ENCODE measurements at places on chromosomes 11 and 22.

DNA sequence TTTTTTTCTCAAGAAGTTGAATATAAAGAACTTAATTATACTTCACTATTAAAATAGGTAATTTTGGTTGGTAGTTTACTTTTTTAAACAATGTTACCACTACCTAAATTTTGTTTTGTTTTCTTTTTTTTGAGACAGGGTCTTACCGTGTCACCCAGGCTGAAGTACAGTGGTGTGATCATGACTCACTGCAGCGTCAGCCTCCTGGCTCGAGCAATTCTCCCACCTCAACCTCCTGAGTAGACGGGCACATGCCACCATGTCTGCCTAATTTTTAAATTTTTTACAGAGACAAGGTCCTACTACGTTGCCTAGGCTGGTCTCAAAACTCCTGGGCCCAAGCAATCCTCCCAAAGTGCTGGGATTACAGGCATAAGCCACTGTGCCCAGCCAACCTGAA is 17.6 kb downstream of the SPCS2 start:
- DNase-seq = no peak
- no peak overlapping the region for H3K27ac ChIP-seq
- H3K4me3 ChIP-seq = no peak overlapping the region
- peaks cover 17% of the 10 kb centered on the region for H3K36me3 ChIP-seq

DNA sequence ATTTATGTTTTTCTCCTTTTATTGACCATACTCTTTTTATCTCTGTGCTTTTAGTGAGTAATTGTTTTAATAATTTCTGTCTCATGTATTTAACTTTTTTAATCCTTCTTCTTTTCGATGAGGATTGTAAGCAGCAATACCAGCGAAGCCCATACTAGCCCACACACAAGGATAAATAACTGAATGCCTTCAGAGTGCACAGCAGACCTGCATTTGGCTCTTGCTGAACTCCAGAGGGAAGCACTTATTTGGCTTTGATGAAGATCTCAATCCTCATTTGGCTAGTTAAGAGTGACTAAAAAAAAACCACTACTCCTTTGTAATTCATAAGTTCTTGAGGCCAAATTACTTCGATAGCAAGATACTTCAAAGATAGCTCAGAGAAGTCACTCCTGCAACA is 293.3 kb downstream of the METTL15 start:
- no peak for DNase-seq
- H3K36me3 ChIP-seq = no peaks in the 10 kb centered on the region
- H3K27me3 ChIP-seq = no peaks in the 10 kb centered on the region
- H3K4me3 ChIP-seq = no peak overlapping the region
- no peaks in the 10 kb centered on the region for H3K4me1 ChIP-seq
- no peak overlapping the region for H3K27ac ChIP-seq

DNA sequence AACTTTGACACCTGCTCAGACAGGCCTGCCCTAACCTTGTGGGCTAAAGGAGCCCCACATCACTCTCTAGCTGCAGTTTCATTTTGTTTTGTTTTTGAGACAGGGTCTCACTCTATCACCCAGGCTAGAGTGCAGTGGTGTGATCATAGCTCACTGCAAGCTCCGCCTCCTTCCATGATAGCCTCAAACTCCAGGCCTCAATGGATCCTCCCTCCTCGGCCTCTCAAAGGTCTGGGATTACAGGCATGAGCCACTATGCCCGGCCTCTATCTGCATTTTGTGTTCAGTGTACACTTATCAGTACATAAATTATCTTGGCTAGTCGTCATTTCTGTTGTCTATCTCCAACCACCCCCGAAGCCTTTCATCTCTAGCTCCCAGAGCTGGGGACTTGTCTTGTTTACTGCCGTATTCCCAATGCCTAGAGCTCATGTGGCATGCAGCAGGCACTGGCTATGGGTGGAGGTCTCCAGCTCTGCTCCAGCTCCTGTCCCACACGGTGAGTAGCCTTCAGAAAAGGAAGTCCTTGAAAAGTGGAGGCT is 22.1 kb upstream of the PEX26 start:
- H3K4me1 ChIP-seq = no peaks in the 10 kb centered on the region
- no peak overlapping the region for H3K27ac ChIP-seq
- H3K4me3 ChIP-seq = no peak overlapping the region
- DNase-seq = no peak

DNA sequence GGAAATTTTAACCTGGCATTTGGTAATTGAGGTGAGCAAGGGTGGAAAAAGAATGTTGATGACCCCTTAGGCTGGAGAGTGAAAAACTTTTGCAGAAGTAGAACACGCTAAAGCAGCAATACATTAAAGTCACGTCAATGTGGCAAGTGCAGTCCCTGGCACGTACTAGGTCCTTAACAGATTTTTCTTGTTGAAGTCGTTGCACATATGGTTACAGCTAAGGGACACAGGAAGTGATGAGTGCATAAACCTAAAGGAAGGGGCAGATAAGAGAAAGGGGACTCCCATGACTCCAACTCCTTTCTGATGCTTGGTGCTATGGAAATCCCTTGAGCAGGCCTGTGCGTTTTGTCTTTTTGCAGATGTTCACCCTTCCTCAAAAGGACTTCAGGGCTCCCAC is 1.2 kb downstream of the ACCS start:
- H3K27ac ChIP-seq = no peak overlapping the region
- H3K36me3 ChIP-seq = no peaks in the 10 kb centered on the region
- peaks cover 36% of the 10 kb centered on the region for H3K4me1 ChIP-seq
- H3K27me3 ChIP-seq = peaks cover 10% of the 10 kb centered on the region
- H3K4me3 ChIP-seq = peak overlapping the region; percentile 76

DNA sequence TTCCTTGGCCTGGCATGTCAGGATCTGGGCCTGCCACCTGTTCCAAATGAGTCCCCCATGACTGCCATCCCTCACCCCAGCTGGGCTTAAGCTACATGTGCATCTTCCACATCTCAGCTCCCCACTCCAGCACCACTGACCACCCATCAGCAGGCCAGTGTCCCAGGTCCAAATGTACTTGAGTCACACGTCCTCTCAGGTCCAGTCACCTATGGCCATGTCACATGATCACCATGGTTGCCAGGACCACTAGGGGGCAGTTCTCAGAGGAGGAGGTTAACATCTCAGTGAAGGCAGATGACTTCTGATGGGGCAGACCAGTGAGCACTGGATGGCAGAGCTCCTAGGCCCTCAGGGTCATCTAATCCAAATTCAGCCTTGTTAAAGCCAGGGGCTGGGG is 41.9 kb upstream of the WNT11 start:
- peaks cover 18% of the 10 kb centered on the region for H3K27me3 ChIP-seq
- DNase-seq = peak; percentile 52
- H3K4me3 ChIP-seq = no peak overlapping the region
- peaks cover 14% of the 10 kb centered on the region for H3K4me1 ChIP-seq

DNA sequence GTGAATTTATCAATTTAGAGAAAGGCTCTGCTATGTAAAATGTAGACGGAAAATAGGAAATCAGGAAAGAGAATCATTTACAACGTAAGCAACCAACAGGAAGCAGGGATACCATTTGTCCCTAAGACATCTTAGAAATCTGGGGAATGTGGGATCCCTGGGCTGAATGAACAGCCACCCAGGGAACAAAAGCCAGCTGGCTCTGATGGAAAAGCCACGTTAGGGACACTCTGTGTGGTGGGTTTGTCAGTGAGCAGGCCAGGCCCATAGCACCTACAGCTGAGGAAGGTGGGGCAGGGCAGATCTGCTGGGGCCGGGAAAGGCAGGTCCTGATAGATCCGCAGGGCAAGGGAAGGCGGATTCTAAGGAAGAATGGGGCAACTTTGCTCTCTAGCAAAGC is 87.1 kb upstream of the CSNK2A3 start:
- no peaks in the 10 kb centered on the region for H3K27me3 ChIP-seq
- H3K4me3 ChIP-seq = no peak overlapping the region
- no peak for DNase-seq
- H3K4me1 ChIP-seq = peaks cover 15% of the 10 kb centered on the region
- H3K36me3 ChIP-seq = no peaks in the 10 kb centered on the region

- DNase-seq = no peak
- peaks cover 7% of the 10 kb centered on the region for H3K36me3 ChIP-seq
- H3K27me3 ChIP-seq = no peaks in the 10 kb centered on the region
- H3K4me1 ChIP-seq = peaks cover 30% of the 10 kb centered on the region
- H3K4me3 ChIP-seq = no peak overlapping the region
Measured at GRCh38 chr22:27866135-27867084, 52.6 kb downstream of the PITPNB start.

DNA sequence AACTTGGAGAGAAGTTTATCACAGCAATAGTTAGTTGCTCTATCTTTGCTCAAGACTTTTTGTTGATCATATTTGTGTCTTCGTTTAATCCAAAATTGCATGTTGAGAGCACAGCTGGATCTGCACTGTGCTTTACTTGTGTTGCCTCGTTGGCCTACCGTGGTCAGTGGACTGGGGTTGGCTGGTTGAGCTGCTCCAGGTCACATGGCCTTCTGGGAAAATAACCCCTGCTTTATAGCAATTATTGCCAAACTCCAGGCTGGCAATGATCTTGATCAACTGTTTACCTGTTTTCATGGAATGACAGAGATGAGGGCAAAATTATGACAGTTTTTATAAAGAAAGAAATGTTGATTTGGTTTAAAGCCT is 5.7 kb upstream of the PLET1 start:
- H3K27me3 ChIP-seq = no peaks in the 10 kb centered on the region
- no peak for DNase-seq
- H3K27ac ChIP-seq = no peak overlapping the region
- H3K36me3 ChIP-seq = no peaks in the 10 kb centered on the region
- no peak overlapping the region for H3K4me3 ChIP-seq

DNA sequence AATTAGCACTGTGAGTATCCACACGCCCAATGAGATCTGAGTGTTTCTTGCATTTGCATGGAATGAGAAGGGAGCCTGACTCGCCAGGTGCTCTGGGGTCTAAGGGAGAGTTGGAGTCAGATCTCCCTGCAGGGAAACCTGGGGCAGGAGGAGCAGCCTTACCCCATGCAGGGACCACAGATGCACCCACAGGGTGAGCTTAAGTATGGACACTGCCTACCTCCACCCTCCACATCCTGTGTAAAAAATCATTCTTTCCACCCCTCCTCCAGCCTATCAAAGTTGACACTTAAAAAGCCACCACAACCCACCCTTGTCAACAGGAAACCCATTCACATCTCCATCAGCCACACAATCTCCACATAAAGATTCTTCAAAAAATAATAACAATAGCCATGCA is 67.0 kb upstream of the IGLL5 start:
- no peak for DNase-seq
- H3K4me3 ChIP-seq = no peak overlapping the region
- H3K27ac ChIP-seq = no peak overlapping the region
- no peaks in the 10 kb centered on the region for H3K36me3 ChIP-seq

- H3K27ac ChIP-seq = no peak overlapping the region
- H3K27me3 ChIP-seq = no peaks in the 10 kb centered on the region
- DNase-seq = no peak
Measured at GRCh38 chr11:111886844-111887243, 7.5 kb downstream of the CFAP68 start.

GRCh38 chr11:70866834-70867233 is 385.5 kb downstream of the SHANK2 start:
- no peaks in the 10 kb centered on the region for H3K36me3 ChIP-seq
- H3K27me3 ChIP-seq = no peaks in the 10 kb centered on the region
- peak overlapping the region; percentile 63 for H3K27ac ChIP-seq
- no peak overlapping the region for H3K4me3 ChIP-seq

- H3K27ac ChIP-seq = no peak overlapping the region
- no peaks in the 10 kb centered on the region for H3K36me3 ChIP-seq
- H3K4me1 ChIP-seq = peaks cover 27% of the 10 kb centered on the region
- no peaks in the 10 kb centered on the region for H3K27me3 ChIP-seq
- no peak for DNase-seq
Measured at GRCh38 chr11:32081129-32081641, 9.7 kb upstream of the RCN1 start.

GRCh38 chr11:1041149-1041467 is 4.6 kb upstream of the MUC6 start:
- H3K36me3 ChIP-seq = no peaks in the 10 kb centered on the region
- no peak overlapping the region for H3K27ac ChIP-seq
- H3K27me3 ChIP-seq = no peaks in the 10 kb centered on the region
- no peak for DNase-seq
- H3K4me1 ChIP-seq = no peaks in the 10 kb centered on the region
